A549 treated with DMSO at 1 μM for 4 hours (cell line): ENCODE measurements at places on chromosomes 1 and 21. TPM values are rescaled to one million over a fixed set of nuclear protein-coding genes. Genes with fewer than 3 reads are reported as not detected.

The MAP7D1 gene
- 113 to 131 TPM (median 117 TPM) in 5 replicates for total RNA-seq

The FCAMR gene
- total RNA-seq = 0.08 TPM in 1 of 5 replicates, not detected in the others

The PPP2R5A gene
- total RNA-seq = 20.0 to 28.3 TPM (median 25.7 TPM) in 5 replicates

The ACTL8 gene
- 1.7 to 2.0 TPM (median 1.8 TPM) in 5 replicates for total RNA-seq

The CAMK1G gene
- 0.16 to 0.51 TPM (median 0.24 TPM) in 5 replicates for total RNA-seq

The ZNF362 gene
- 8.4 to 12.2 TPM (median 10.4 TPM) in 5 replicates for total RNA-seq

The EXO1 gene
- 23.9 to 35.9 TPM (median 31.0 TPM) in 5 replicates for total RNA-seq

The GBP5 gene
- total RNA-seq = 0.02 to 0.10 TPM (median 0.03 TPM) in 3 of 5 replicates, not detected in the others

The RGS18 gene
- total RNA-seq = not detected in 5 replicates

The LMX1A gene
- not detected in 5 replicates for total RNA-seq

The FMO3 gene
- total RNA-seq = not detected in 5 replicates

The ORC1 gene
- total RNA-seq = 19.7 to 23.7 TPM (median 20.9 TPM) in 5 replicates
